ENCODE measurements at places on chromosomes 2 and 18. TPM values are rescaled to one million over a fixed set of nuclear protein-coding genes. Genes with fewer than 3 reads are reported as not detected.

- no peak for DNase-seq
Observed at GRCh38 chr2:57126410-57126809, 920.2 kb upstream of the VRK2 start.

GRCh38 chr2:24771764-24772586, 21.2 kb downstream of the PTRHD1 start:
- no peak for DNase-seq

GRCh38 chr2:12967804-12968203, 251.1 kb downstream of the TRIB2 start:
- DNase-seq = no peak

GRCh38 chr2:192634557-192634956, 439.8 kb upstream of the TMEFF2 start:
- DNase-seq = no peak

- DNase-seq = no peak
Observed at GRCh38 chr18:10590412-10590811, 64.6 kb downstream of the NAPG start.

Gene C2orf80
- polyA plus RNA-seq = not detected

Gene UGT1A10
- 0.03 TPM for polyA plus RNA-seq

All from psoas muscle (tissue), 8 donors.